ENCODE measurements at places on chromosomes 6 and 20. TPM values are rescaled to one million over a fixed set of nuclear protein-coding genes. Genes with fewer than 3 reads are reported as not detected.

DNA sequence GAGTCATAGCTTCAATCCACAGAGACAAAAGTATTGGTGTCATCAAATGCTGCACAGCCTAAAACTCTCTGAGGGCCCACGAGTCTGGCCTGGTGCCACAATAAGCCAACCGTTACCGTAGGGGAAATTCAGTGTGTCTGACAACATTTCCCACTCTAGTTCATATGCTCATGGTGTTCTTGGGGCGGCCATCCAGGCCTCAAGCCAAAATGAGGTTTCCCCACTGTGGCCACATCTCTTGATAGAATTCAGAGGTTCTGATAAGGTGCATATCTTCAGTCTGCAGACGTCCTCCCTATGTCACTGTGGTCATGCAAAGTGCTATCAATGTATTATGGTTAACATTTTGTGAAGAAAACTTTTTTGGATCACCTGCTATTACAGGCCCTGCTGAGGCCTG is 627.7 kb downstream of the QKI start:
- no peak for DNase-seq

DNA sequence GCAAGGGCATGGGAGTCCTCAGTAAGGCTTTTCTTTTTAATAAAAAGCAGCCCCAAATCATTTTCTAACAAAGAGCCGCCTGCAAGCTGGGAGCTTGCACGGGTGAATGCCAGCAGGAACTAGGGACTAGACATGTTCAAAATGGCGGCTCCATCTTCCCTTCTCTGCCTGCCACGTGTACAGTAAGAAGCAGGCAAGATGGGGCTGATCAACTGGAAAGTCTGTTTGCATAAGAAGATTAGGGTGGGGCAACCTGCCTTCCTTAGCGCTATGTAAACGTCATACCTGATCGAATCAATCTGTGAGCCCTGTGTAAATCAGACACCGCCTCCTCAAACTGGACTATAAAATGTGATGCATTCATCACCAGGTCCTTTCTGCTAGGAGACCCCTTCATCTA is 299.4 kb upstream of the SOX4 start:
- DNase-seq: no peak

FOXS1 gene
- 0.99 TPM for total RNA-seq

PACSIN1 gene
- 5.4 TPM for total RNA-seq
